CD4-positive, alpha-beta T cell treated with Interleukin-4 for 4 hours (primary cell): ENCODE measurements at places on chromosomes 13 and 19.
A peak's percentile ranks its signal among the peaks of the same experiment; 100 is the strongest.

GRCh38 chr13:94236872-94237271 is 242.6 kb downstream of the DCT start:
- no peak for DNase-seq

DNA sequence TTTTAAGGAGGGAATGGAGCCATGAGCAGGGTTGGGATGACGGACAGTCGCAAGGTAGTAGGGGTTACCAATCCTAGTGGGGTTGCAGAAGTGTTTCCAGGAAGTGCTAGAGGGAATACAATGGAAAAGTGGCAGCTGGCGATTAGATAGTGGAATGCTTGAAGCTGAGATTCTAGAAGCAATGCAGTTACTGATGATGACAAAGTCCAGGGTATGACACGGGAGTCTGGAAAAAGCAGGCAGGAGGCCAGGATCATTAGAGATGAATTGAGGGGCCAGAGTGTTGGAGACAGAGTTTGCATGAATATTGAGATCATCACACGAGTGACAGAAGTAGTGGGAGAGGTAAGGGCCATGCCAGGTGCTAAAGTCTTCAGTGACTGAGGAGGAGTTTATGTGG is 17.3 kb upstream of the KL start:
- no peak for DNase-seq

GRCh38 chr13:21322988-21323387 is 136.1 kb downstream of the ZDHHC20 start:
- no peak for DNase-seq

GRCh38 chr19:5262721-5263120 is 77.9 kb downstream of the PTPRS start:
- no peak for DNase-seq

GRCh38 chr13:99959127-99959539 is 12.4 kb downstream of the ZIC5 start:
- DNase-seq: no peak

DNA sequence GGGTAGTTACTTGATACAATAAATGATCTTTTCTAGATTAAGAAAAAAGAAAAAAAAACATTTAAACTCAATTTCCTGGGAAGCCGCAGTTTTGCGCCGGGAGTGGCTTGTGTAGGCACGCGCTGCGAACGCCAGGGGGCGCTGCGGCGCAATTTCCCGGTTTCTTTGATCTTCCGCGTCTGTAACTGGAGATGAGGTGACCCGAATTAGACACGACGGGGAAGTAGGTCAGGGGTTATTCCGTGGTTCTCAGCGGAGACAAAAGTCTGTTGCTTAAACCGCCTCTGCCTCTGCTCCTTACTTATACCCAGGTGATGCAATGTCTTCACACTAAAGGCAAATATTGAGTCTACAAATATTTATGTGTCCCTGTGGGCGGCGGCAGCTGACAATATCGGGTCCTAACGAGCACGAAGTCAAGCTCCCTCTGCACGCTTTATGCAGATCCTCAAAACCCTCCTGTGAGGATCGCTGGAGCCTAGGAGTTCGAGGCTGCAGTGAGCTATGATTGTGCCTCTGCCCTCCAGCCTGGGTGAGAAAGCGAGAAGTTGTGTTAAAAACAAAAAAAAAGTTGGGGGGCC is 15.2 kb downstream of the STXBP2 start:
- peak; percentile 87 for DNase-seq

DNA sequence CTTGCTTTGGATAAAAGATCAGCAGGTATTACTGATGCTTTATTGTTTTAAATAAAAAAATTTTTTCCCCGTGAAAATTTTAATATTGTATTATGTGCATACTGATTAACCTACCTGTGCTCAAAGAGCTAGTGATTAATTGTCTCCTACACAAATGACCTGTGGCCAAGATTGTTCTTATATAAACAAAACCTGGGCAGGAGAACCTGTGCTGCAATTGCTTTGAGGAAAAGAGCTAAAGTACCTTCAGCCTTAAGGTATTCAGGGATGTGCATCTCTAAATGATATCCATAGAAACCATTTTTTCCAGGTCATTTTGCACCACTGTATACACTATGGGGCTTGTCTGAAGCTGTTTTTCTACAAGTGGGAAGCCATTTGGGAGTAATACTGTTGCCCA is 1.2 kb downstream of the FRY start:
- no peak for DNase-seq

GRCh38 chr19:17021328-17021727 is 5.3 kb downstream of the CPAMD8 start:
- DNase-seq: no peak

DNA sequence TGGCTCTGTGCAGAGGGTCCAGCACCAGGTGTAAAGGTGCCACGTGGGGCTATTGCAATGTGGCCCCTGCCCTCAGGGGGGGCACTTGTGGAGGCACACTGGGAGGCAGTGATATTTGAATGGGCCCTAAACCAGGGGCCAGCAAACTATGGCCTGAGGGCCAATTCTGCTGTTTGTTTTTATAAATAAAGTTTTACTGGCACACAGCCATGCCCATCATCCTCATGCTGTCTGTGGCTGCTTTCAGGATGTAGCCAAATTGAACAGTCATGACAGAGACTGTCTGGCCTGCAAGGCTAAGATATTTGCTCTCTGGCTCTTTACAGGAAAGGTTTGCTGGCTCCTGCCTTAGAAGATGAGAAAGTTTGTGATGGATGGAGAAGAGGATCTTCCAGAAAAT is 33.9 kb upstream of the RANBP3 start:
- no peak for DNase-seq

GRCh38 chr19:46391296-46392251 is 21.8 kb downstream of the CCDC8 start:
- no peak for DNase-seq

GRCh38 chr13:34108410-34108809 is 290.5 kb downstream of the RFC3 start:
- no peak for DNase-seq

- no peak for DNase-seq
These were observed 27.3 kb downstream of the CHAF1A start for GRCh38 chr19:4429771-4430171.

DNA sequence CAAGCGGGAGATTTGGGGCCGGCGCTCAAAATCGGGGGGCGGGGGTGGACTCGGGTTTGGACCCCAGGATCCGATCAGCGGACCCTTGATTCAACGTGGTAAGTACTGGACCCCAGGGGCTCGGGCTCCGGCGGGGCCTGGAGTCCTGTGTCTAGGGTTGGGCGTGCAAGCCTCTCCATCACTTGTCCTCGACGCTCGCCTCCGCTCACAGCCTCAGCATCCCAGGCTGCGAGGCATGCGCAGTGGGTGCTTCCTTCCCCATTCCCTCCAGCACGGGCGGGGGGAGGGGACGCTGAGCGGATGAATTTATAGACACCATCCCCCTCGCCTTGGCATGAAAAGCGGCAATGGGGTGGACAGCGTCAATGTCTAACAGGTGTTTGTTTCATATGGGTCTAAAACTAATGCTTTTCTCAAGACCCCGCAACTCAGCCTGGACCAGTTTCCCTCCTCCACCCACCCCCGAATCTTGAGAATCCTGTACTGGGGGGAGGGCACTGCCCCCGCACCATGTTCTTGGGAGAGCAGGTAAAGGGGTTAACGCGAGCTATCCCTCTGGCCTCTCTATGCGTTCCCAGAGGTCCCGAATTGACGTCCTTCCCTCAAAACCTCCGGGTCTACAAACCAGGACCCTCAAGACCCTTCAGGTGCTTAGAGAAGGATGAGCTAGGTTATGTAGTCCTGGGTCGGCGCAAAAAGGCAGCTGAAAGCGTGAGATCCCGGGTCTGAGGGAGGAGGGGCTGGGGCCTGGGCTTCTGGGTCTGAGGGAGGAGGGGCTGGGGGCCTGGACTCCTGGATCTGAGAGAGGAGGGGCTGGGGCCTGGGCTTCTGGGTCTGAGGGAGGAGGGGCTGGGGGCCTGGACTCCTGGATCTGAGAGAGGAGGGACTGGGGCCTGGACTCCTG is 579 bp downstream of the CPT1C start:
- no peak for DNase-seq

DNA sequence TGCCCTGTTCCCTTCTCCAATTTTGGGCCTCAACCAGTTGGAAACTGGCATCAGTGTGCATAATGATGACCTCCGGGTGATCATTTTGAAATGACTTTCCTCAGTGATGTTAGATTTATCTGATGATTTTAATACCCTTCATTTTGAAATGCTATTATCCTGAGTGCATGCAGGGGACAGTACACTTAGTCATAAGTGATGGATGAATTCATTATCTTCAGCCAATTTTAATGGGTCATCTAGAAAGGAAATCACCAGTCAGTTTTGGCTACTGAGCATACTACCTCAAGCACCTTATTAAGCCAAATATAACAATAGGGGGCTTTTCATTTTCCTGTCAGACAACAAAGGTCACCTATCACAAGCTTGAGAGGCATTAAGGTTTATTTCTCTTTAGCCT is 118.5 kb upstream of the MIR17HG start:
- no peak for DNase-seq

- DNase-seq: no peak
These were observed 26.6 kb downstream of the CD70 start for GRCh38 chr19:6564393-6564792.

DNA sequence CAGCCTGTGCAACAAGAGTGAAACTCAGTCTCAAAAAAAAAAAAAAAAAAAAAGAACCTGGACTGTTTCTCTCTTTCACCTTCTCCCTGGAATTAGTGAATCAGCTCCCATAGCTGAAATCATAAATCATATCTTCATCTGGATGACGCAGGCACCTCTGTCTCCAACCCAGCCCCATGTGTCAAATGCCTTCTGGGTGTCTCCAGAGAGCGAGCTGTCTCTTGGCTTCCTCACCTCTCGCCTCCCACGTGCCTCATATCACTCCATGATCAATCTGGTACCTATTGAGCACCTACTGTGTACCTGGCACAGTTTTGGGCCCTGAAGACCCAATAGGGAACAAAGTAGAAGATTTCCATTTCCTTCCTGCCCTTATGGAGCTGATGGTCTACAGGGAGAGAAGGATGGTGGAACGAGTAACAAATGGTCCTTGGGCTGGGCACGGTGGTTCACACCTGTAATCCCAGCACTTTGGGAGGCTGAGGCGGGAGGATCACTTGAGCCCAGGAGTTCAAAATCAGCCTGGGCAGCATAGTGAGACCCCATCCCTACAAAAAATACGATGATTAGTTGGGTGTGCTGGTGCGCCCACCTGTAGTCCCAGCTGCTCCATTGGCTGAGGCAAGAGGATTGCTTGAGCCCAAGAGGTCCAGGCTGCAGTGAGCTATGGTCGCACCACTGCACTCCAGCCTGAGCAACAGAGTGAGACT is 2.5 kb downstream of the HSD11B1L start:
- no peak for DNase-seq

DNA sequence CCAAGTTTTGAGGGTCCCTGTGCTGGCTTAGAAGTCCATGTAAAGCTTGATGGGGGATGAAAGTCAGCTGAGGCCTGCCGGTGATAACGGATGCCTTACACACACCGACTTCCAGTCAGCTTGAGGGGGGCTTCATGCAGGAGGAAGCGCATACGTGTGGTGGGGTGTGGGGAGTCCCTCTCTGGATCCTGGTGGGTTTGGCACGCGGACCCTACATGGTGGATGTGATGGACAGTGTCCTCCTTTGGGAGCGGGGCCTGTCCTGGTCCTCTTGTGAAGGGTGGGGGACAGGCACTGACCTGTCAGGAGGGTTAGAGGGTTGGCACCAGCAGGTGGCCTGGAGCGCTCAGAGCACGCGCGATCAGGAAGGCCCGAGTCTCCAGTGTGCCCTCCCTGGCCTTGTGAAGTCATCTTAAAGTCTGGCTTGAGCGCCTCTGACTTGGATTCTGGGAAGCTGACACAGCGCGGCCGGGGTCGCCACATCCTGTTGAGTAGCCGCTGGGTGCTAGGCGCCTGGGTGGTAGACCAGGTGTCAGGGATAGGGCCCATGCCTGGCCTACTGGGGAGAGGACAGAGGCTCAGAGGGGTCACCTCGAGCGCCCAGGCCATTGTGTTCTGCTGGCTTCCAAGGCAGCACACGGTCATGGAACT is 2.9 kb downstream of the DAZAP1 start:
- no peak for DNase-seq

DNA sequence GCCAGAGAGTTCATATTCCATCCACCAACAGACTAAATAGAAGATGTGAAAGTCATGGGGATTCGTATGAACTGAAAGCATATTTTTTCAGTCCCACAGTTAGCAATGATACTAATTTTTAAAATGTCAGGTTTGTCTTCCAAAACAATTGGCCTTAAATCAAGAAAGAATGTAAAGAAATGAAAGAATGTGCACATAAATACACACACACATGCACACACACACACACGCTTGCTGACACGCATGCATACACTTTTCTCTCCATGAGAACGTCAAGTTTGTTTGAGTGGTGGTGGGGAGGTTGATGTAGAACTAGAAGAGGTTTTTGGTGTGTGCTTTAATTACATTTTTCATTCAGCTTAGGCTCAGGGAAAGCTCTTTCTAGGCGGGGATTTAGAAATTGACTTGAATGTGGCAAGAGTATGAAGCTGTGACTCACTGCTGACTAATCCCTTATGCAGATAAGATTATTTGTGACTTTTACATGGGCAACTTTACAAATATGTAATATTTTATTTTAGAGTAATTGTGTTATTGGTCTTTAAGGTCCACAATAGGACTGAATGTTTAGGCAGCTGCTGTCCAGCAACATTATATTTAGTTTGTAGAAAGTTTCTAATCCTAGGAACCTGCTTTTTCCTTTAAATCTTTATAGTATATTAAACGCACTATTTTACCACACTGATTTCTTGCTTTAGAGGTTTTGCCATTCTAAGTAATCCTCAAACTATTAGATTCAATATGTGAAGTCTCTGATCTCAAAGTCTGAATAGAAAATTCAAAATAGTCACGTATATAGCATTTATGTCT is 18.8 kb downstream of the FLT1 start:
- no peak for DNase-seq

GRCh38 chr13:114022876-114023275 is 49.0 kb upstream of the C13orf46 start:
- no peak for DNase-seq

GRCh38 chr13:80428349-80429096 is 87.6 kb upstream of the SPRY2 start:
- DNase-seq: no peak

GRCh38 chr19:11963566-11964355 is 1.1 kb upstream of the ZNF763 start:
- peak; percentile 70 for DNase-seq

GRCh38 chr19:18158467-18158866 is 5.5 kb downstream of the PIK3R2 start:
- no peak for DNase-seq

- DNase-seq: peak; percentile 65
These were observed 2.5 kb downstream of the ZNF430 start for GRCh38 chr19:21022996-21023395.

DNA sequence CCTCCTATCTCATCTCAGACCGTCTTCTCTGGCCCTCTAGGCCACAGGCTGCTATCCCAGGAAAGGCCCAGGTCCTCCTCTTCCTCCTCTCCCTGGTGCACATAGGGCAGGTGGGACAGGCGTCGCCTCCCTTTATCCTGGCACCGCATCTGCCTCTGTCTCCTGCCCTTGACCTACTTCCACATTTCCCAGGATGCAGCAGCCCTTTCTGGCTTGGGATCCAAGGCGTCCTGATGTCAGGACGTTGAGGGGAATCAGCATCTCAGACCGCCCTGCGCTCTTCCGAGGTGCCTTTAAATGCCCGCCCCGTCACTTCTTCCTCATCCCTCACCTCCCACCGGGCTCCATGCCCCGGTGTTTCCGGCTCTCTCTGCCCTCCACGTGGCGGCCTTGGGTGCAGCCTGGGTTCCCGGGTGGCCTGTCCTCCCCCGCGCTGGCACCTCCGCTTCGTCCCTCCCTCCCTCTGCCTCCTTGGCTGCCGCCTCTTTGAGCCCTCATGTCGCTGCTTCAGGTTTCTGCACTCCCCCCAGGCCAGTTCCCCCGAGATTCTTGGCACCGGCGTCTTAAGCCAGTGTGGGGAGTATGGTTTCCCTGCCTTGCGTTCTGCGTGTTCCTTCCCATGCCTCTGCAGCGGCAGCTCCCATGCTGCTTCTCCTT is 66.3 kb downstream of the KDM4B start:
- no peak for DNase-seq
